ENCODE measurements at places on chromosomes 2 and 18. TPM values are rescaled to one million over a fixed set of nuclear protein-coding genes. Genes with fewer than 3 reads are reported as not detected.

Gene ECEL1
- total RNA-seq: not detected

Gene TXNL1
- total RNA-seq: 23.2 TPM

DNA sequence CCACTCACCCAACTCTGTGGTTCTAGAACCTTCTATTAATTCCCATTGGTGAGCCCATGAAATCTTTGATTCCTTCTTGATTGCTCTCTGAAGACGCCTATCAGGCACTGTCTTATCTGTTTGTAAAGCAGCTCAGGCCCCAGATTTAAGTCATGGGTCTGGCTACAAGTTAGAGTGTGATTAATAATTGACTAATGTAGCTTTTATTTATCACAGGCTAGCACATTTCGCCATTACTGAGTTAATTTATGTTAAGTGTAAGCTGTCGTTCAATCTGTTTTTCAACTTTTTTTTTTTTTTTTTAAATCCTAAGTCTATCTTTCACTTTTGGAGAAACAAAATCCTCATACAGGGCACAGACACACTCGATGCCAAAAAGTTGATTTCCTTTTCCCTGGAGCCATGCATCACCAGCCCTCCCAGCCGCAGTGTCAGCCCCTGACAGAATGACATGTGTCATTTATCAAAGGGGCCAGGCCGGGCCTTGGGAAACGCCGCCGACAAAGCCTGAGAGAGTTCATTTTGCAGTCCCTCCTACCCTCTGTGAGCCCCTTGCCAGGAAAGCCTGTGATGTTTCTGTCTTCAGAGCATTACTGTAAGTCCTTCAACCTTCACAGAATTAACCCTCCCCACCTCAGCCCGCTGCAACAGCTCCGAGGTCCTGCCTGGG lies 15.8 kb downstream of the TSHZ1 start:
- no peak for DNase-seq

GRCh38 chr2:144320491-144320890 lies 199.4 kb downstream of the ZEB2 start:
- DNase-seq: peak; percentile 65

GRCh38 chr2:46841621-46842020 lies 74.0 kb downstream of the MCFD2 start:
- no peak for DNase-seq

Measured in mammary epithelial cell (primary cell).